ENCODE measurements at places on chromosomes 2 and 18.

DNA sequence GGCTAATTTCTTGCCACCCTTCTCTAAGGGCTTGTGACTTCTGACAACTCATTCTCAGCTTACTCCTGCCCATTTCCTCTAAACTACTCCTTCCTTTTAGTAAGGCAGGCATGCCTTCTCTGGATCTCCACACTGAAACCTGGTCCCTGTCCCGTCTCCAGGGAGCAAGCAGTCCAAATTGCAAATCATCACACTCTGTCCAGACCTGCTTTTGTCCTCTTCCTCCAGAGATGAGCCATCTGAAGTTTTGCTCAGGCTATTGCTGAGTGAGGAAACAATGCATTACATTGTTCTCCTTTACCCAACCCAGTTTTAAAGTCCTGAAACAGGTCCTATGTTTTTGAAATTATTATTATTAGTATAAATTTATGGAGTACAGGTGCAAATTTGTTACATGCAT, 57.3 kb downstream of the ARHGAP25 start:
- no peak for DNase-seq

- DNase-seq: no peak
These were observed 29.5 kb downstream of the RAB31 start for GRCh38 chr18:9737472-9738121.

GRCh38 chr2:174615871-174616436, 18.4 kb upstream of the WIPF1 start:
- DNase-seq: no peak

GRCh38 chr2:100909534-100910081, 89.7 kb downstream of the NPAS2 start:
- no peak for DNase-seq

GRCh38 chr2:200756618-200757321, 54.9 kb upstream of the BZW1 start:
- no peak for DNase-seq

DNA sequence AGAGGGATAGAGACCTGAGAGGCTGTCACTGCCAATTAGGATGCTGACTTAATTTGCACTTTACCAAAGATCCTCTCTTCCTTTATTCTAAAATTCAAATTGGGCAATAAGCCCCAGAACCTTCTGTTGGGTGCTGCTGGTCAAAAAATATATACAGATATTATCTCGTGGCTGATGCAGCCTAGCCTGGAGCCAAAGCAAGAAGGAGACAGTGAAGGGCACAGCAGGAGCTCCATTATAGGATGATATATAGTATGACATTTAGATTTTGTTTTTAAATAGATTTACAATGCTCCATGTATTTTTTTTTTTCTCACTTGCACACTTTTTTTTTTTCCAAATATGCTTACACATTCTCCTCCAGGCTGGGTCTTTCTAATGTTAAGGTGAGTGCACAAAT, 579.3 kb downstream of the PIK3C3 start:
- no peak for DNase-seq

DNA sequence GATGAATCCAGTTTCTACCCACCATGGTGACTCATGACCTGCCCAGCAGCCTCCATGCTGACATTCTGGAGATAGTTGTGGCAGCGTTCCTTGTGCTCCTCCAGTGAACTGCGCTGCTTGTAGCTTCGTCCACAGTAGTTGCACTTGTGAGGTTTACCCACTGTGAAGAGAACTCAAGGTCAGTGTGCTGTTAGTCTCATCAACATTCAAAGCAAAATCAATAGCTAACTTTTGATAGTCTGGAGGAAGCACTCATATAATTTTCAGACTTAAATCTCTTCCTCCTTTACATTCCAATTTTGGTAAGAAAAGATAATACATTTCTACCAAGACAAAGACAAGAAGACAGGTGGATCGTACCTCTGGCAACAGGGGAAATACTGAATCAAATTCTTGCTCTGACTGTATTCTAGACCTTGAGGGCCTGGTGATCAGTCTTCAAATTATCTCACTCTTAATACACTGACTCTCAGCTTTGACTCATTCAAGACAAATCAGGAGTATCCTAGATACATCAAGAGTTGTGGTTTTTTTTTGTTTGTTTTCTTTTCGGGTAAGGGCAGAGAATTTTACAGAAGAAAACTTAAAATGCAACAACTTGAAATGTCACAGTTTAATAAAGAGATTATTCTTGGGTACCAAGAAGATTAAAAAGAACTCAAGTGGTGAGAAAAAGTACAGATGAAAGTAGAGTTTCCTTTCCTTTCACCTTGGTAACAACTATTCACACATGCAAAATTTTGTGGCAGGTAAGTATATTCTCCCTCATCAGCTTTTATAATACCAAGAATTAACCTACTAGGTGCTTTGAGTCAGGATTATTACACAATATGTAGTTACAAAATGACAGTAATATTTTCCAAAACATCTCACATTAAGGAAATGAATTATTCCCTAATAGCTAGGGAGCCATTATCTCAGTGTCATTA, 129.2 kb downstream of the IKZF2 start:
- DNase-seq: no peak

DNA sequence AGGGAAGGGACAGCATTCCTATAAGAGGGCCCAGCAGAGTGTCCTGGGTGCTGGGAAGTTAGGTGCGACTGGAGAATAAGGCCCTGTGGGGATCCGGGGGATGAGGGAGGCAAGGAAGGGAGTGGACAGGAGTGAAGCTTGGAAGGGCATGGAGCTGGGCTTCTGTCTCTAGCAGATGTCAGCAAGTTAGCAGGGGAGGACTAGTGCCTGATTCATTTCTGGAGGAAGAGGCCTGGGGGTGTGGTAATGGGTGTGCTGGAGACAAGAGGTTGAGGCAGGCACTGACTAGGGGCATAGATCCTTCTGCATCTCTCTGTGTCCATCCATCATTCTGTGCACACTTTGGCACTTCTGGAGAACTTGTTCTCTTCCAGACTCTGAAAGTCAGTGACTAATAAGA, 134.7 kb downstream of the ACOXL start:
- DNase-seq: no peak

- DNase-seq: no peak
These were observed 513 bp downstream of the THOC1 start for GRCh38 chr18:267380-267687.

DNA sequence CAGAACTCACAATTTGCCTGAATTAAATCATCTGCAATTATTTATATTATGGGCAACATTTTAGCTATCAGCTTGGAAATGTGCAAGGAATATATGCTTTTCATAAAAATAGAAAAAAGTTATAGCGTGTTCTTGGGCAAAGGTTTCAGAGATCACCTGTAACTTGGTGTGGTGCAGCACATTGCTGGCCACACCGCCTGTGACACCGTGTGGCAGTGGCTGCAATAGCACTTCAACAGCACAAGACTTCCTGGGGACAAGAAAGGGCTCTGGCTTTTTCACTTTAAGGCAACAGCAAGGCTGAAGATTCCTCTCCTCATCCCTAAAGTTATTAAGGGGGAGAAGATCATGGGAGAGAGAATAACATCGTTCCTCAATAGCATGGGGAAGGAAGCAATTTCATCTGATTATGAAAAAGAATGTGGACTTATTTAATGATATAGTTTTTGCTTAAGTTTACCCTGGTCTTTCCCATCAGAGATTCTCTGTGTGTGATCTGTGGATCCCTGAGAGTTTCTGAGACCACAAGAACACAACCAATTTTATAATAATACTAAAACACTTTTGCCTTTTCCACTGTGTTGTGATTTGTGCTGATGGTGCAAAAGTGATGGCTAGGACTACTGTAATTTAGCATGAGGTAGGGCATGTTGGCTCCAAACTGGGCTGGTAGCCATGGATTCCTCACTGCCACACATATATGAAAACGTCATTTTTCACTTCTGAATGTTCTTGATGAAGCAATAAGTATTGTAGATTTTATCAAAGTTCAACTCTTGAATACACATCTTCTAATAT, 15.0 kb upstream of the SERPINB3 start:
- no peak for DNase-seq

DNA sequence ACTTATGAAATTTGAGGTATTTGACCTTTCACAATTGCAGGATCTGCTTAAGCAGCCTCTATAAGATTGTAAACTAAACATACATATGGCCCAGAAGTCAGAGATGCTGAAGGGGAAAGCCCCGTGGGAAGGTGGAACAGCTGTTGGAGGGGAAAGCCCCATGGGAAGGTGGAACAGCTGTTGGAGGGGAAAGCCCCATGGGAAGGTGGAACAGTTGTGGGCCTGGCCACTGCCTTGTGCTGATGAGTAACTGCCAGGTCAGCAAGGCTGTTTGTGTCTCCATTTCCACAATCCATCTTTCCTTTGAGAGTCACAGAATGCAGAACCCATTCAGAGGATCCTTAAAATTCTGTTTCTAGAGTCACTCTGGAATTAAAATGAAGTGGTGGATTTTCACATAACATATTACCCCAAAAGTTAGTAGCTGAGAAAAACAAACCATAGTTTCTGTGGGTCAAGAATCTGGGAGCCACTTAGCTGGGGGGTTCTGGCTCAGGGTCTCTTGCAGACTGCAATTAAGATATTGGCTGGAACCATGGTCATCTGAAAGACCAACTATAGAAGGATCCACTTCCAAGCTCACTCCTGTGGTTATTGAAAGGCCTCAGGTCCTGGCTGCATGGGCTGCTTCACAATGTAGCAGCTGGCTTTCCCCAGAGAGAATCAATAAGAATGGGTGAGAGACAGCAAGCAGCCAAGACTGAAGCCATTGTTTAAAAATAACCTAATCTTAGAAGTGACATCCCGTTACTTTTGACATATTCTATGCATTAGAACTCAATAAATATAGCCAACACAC, 86.6 kb upstream of the CAVIN2 start:
- no peak for DNase-seq

DNA sequence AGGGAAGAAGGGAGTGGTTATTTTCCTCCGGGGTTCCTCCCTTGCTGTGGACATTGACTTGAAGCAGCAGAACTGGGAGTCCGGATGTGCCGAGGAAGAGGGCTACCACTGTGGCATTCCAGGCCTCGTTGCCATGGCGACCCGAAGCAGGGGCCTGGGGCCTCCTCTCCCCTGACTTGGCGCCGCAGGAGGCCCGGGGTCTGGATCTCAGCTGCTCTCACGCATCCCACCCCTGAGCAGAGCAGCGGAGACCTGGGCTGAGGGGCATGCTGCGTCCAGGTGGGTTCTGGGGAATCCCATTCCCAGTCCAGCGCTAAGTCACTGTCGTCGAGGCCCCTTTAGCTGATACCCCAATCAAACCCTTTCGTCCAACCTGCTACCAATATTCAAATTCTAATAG, 100.2 kb downstream of the BCL11A start:
- DNase-seq: no peak

Measured in CD4-positive, alpha-beta memory T cell (primary cell).